ENCODE measurements at places on chromosomes 6 and 20.

DNA sequence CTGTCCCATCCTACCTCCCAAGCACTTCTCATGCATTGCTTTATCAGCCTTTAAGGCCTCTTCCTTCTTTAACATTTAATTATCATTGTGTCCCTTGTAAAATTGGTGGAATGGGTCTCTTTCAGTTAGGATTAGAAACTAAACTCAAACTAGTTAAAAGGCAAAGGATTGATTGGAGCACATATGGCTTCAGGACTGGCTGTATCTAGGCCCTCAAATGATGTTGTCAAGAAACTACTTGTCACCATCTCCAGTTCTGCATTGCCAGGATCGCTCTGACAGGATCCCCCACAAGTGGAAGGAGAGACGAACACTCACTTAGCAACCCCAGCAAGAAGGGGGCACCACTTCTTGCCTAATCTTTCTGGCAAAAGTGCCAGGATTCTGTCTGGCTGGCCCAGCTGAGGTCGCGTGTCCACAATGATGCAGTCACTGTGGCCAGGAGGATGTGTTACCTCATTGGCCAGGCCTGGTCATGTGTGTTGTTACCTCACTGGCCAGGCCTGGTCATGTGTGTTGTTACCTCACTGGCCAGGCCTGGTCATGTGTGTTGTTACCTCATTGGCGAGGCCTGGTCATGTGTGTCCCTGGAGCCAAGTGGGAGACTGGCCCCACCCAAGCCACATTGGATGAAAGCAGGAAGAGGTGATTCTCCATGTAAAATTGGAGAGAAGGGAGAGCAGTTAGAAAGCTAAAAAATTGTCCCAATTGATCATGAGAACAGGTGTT, 5.0 kb downstream of the BANF2 start:
- no peak for DNase-seq

GRCh38 chr20:12012241-12013222, 94.8 kb downstream of the BTBD3 start:
- no peak for DNase-seq

DNA sequence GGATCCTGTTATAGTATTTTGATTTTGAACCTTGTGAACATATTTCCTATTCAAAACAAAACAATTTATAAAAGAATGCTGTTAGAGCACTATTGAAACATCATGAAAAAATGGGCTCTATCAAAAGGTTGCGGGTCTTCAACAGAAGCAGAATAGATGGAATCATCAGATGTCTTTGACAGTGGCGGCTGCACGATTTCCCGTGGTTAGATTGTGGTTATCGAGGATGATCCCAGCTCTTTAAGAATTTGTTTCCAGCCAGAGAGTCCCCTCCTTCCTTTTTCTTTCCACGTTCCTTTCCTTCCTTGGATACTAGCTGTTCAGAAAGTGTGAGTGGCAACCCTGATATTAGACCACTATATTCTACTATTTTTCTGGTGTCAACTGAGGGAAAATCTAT, 163.4 kb downstream of the FARS2 start:
- DNase-seq: no peak

GRCh38 chr6:155542036-155542435, 86.4 kb upstream of the NOX3 start:
- no peak for DNase-seq

DNA sequence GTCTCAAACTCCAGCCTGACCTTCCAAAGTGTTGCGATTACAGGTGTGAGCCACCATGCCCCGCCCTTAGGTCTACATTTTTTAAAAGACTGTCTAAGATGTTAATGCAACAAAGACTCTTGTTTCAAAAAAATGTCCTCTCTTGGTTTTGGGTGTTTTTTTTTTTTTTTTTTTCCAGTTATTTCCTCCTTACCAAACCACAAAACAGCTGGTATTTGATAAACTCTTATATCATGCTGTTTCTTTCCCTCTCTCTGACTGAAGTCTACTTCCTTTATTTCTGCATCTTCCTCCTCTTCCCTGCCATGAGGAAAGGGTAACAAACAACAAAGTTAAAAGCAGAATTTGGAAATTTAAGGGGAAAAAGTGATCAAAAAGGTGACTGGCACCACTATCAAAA, 21.2 kb downstream of the STK38 start:
- DNase-seq: no peak

GRCh38 chr6:134111726-134112125, 59.3 kb upstream of the SLC2A12 start:
- DNase-seq: no peak

DNA sequence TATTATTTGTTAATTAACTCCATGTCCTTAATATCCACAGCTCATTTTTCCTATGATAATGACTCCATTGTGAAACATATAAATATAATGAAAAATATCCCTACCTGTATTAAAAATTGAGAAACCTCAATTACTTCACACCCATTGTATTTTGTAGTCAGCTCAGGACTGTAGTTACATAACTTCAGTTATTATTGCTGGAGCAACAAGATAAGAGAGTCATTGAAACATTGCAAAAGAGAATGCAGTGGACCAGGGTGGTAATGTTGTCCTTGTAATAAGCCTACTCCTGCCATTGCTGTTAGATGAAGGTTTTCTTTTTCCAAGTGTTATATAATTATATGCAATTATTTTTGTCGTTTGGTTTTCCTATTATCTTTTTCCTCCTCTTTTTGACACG, 184.4 kb downstream of the PRL start:
- DNase-seq: no peak

DNA sequence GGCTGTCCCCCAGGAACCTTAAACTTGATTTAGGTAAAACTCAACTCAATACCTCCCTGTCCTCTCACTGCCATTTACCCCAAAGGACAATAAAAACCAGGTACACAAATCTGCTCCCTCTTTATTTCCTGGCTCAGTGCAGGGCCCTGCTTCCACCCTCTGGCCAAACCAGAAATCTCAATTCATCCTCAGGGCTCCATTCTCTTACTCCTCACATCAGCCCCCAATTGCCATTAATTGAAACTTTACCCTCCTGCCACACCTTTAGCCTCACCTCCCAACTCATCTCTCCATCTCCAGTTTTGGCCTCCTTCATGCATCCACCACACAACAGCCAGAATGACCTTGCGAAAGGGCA, 10.5 kb downstream of the ZBTB2 start:
- no peak for DNase-seq

- DNase-seq: no peak
Measured at GRCh38 chr6:112235956-112236355, 18.4 kb downstream of the LAMA4 start.

- DNase-seq: no peak
Measured at GRCh38 chr6:106630366-106630765, 988 bp downstream of the QRSL1 start.

DNA sequence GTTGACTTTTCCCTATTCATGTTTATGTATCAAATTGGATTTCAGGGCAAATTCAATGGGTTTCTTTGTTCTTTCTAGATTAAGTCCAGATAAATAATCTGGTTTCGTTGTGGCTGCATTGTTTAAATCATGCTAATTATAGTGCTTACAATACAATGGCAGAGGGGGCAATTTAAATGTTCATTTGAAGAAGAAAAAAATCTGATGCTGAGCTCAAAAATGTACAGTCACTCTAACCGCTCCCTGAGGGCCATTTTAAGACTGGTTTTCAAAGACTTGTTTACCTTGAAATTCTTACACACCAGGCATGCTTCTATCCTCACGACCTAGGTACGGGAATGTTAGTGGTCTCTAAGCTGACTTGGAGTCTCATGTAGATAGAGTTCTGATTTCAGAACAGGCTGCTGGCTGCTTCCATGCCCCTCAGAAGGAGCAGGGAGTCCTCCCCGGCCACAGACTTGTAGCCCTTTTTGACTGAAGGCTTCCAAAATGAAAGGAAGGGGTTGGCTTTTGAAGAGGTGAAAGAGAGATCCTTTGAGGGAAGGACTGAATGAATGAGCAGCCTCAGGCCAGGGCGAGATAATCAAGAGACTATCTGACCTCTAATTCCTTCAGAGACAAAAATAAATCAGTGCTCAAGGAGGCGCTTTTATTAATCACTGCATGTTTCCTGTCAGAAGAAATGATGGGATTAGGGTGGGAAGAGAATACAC, 86.1 kb upstream of the ZNF217 start:
- DNase-seq: no peak

DNA sequence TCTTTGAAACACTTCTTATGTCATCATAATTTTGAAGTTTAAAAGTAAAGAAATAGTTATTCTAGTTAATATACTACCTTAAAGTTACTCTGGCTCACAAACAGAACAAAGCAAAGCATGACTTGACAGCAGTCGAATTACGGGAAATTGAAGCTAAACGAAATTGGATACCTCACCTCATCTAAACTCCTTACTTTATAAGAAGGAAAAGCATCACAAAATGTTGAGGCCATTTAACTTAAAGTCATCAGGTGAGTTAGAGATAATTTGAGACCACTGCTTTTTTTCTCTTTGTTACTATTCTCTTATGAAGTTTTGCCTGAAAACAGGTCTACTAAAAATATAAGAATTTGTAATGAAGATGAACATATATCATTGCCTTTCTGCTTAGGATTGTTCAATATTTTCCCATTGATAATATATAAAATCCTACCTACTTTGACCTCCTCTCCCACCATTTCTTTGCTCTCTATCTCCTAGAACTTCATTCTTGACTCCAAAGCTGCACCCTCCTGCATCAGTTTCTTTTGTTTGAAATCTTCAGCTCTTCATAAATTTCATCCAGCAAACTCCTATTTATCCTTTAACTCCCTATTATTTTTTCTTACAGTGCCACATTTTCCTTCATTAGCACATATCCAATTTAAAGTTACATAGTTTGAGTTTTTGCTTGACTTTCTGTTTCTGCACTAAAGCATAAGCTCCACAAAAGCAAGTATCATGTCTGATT, 510.7 kb upstream of the ZNF337 start:
- no peak for DNase-seq

Data from omental fat pad (tissue), 4 donors.